ENCODE measurements at places on chromosomes 1 and 21.

- ATAC-seq: no peak
These were observed 659.0 kb downstream of the LTN1 start for GRCh38 chr21:28333578-28334075.

GRCh38 chr1:52725903-52726264 is 369 bp upstream of the ZYG11B start:
- ATAC-seq: no peak

DNA sequence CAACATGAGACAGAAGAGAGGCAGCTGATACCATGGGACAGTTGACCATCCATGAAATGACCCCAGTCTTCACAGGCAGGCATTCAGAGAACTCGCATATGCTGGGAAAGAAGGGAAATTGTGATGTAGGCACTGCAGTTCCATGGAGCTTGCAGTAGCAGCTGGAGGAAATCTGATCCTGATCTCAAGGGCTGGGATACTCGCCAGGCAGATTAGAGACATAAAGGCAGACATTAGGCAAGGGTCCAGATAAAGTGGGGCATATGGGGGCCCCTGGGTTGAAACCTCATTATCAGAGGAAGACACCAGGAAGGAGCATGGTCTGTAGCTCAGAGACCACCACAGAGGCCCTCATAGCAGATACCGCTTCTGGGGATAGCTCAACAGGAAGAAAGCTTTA is 48.7 kb upstream of the TNR start:
- no peak for ATAC-seq

- no peak for ATAC-seq
These were observed 70.2 kb upstream of the S1PR1 start for GRCh38 chr1:101166583-101167120.

DNA sequence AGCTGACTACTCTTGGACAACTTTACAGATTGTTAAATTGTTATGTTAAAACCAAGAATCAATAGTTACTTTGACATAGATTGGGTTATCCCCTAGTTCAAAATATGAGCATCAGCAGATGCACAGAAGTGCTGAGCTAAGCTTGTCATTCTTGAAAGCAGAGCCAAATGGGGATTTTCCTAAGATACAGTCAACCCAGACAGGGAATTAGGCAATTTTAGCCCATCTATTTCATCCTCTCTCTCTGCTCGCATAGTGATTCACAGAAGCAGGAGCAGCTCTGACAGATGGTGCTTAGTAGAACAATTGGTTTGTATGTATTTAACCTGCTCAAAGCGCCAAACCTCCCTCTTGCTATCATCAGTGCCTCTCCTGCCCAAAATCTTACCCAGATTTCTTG is 27.9 kb upstream of the PRRC2C start:
- no peak for ATAC-seq

GRCh38 chr1:107689159-107689558 is 275.8 kb downstream of the VAV3 start:
- no peak for ATAC-seq

DNA sequence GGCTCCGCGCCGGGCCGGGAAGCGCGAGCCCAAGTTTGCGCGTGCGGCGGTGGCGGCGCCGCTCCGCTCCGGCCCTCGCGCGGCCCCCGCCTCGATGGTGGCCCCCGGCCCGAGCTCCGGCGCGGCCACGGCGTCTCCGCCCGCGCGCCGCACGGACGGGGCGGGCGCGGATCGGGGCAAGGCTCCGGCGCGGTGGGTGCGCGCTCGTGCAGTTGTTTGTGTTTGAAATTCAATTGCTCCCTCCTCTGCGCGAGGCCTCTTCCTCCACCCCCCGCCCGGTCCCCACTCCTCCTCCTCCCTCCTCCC is at the start of gene HDGF:
TSS of gene HDGF (minus strand) at position 225 of the 306 bp plus-strand sequence. CDS start 246 bp downstream, outside the sequence.
- no peak for ATAC-seq

GRCh38 chr1:25911162-25911561 is 4.9 kb upstream of the STMN1 start:
- no peak for ATAC-seq

Measured in stimulated activated memory B cell treated with anti-CD40 and anti-IgM and Interleukin-4, amounts not matched to agents 10 μg/mL and 1 μg/mL and 100 μg/mL, for 72 hours (primary cell).